NK-92 treated with Interleukin-12 subunit alpha and Interleukin-12 subunit beta, amount 100 ng/mL, for 24 hours (cell line): ENCODE measurements at places on chromosomes 1 and 21.
A peak's percentile ranks its signal among the peaks of the same experiment; 100 is the strongest.

DNA sequence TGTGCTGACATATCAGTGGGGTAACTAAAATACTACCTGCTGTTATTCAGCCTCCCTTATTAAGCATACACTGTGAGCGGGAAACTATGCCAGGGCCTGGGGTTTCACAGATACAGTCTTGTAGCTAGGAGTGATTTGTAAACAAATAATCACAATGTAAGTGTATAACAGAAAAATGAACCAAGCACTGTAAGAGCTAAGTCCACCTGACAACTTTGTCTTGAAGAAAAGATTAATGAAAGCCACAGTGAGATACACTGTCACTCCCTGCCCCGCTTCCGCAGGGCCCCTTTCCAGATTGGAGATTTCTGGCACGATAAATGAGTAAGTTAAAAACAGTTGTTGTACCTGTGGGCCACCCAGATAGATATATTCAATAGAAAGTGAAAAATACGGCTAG is 4.8 kb downstream of the RCAN3 start:
- DNase-seq: no peak

- DNase-seq: no peak
Observed at GRCh38 chr1:152190589-152190988, 31.6 kb upstream of the RPTN start.

- DNase-seq: no peak
Observed at GRCh38 chr1:246794828-246795671, 70.8 kb downstream of the SCCPDH start.

DNA sequence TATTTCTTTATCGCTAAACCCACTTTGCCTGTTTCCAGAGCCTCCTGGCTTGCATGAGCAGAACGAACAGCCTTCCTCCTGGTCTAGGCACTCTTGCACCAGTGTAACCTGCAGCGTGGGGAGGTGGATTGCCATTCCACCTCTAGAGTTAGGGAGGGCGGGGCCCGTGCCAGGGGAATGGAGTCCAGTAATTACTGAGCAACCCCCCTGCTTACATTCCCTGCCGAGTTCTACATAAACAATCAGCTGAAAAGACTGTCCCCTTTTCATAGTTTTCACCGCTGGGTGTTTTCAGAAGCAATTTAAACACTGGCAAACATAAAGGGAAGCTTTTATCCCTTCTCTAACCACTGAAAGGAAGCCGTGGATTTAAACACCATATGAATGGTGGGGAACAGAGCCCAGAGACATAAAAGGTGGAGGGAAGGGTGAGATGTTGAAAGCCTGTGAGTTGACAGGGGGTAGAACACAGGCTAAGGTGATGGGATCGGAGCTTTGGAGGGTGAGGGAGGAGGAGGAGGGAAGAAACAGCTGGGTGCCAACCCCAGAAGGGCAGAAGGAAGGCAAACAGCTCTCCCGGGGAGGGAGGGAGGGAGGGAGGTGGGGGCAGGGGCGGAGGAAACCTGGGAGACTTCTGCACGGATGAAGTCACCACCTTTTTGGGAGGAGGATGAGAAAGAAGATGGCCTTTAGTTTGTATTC is 68.0 kb upstream of the WDR26 start:
- no peak for DNase-seq

DNA sequence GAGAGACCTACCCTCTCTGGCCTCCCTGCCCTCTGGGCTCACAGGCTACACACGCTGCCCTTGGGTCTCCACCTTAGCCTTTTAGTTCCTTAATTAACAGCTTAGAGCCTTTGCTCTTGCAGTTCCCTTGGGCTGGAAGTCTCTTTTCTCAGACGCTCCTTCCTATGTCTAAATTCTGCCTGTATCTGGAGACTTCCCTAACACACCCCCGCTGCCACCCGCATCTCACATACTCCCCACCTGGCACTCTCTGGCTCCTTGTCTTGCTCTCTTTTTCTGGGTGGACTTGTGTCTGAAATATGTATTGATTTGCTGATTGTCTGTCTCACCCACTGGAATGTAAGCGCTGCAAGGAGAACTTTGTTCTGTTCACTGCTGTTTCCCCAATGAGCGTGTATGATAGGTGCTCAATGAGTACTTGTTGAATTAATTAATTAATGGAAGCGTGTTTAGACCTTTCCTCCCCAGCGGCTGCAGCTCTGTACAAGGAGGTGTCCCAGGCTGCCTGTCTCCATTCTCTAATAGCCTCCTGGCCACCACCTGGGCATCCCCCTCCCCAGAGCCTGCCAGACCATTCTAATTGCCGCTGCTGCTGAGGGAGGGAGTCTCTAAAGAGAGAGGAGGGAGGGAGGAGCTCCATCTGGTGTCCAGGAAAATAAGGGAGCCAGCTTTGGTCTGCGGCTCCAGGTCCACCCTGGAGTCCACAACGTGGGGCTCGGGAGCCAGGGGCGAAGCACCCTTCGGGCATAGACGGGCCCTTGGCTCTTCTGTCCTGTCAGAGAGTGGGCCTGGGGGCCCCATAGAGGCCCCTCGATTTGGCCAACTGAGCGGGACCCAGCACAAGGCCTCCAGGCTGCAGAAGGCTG is 95.4 kb downstream of the RNF220 start:
- DNase-seq: no peak

GRCh38 chr1:43858324-43858723 is 75.3 kb upstream of the ARTN start:
- DNase-seq: no peak

DNA sequence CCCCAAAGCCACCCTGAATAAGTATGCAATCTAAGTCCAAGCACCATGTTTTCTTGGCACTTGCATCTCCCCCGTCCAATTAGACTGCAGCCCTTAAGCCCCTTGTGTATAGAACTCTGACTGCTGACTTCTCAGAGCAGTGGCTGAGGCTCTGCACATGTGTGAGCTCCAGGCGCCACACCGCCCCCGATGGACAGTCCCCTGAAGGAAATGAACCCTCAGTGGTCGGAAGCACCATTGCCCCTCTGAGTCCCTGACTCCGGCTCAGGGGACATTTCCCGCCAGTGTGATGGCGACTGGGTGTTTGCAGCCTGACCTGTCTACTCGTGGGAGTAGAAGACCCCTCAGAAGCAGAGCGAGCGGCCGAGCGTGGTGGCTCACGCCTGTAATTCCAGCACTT is 37.2 kb upstream of the SCCPDH start:
- no peak for DNase-seq

GRCh38 chr1:64265141-64265540 is 61.7 kb downstream of the UBE2U start:
- no peak for DNase-seq

GRCh38 chr1:206551986-206552326 is 44.6 kb downstream of the RASSF5 start:
- DNase-seq: peak; percentile 85
